ENCODE measurements at places on chromosomes 7 and 10.

DNA sequence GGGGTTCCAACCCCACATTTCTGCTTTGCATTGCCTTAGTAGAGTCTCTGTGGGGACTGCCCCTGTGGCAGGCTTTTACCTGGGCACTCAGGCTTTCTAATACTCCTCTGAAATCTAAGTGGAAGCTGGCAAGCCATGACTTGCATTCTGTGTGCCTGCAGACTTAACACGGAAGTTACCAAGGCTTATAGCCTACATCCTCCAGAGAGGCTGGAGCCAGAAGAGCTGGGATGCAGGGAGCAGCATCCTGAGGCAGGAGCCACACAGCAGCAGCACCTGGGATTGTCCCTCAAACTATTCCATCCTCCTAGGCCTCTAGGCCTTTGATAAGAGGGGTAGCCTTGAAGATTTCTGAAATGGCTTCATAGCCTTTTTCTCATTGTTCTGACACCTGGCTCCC lies 22.1 kb upstream of the ABCC2 start:
- DNase-seq, result no peak

DNA sequence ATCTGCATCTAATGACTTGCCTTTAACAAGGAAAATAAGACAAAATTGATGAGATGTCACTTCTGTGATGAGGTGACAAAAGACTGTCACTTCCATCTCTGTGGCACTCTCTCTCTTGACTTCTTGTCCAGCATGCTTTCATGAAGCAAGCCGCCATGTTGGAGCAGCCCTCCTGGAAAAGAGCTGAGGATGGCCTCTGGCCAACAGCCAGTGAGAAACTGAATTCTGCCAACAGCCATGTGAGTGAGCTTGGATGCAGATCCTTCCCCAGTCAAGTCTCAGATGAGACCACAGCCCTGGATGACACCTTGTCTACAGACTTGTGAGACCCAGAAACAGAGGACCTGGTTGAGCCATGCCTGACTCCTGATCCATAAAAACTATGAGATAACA lies 412.6 kb upstream of the SHH start:
- no peak for DNase-seq

DNA sequence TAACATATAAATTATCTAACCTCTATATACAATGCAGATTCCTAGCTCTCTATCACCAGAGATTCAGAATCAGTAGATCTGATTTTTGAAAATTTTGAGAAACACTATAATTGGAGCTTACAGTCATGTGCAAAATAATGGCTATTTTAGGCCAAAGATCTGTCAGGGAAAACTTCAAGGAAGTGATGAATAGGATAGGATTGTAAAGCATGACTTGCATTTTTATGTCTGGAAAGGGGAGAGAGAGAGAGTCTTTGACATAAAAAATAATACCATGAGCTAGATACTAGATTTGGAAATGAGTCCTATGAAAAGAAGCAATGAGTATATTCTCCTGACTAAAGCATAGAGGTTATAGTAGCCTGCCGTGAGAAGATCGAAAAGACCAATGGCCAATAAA lies 181.1 kb downstream of the SDHAF3 start:
- no peak for DNase-seq

DNA sequence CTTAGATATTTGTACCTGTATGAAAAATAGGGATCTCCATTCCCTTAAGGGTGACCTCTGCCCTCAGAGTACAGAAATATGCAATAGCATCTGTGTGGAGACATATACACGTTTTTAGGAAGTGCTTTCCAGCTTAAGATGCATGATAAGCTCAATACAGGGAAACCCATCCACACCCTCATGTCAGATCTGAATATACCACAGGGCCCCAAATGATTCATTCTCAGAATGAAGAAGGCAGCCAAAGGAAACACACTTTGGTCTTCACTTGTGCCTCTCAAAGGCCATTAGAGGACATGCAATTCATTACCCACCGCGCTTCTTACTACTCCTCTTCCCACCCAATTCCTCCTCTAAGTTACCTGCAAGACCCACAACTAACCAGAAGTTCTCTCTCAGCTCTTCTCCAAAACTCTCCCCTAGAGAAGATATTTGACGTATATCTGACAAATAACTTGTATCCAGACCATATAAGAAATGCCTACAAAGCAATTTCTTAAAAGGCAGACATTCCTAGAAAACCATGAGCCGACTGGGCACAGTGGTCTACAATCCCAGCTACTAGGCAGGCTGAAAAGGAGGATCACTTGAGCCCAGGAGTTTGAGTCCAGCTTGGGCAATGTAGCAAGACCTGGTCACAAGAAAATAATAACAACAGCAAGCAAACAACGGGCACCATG lies 103.0 kb downstream of the OAT start:
- no peak for DNase-seq

- no peak for DNase-seq
These were observed 370.8 kb upstream of the LRRTM3 start for GRCh38 chr10:66555061-66555460.

- no peak for DNase-seq
These were observed 66.8 kb upstream of the SEPHS1 start for GRCh38 chr10:13414855-13415254.

GRCh38 chr10:56028298-56029132 lies 332.5 kb downstream of the ZWINT start:
- DNase-seq, result no peak

DNA sequence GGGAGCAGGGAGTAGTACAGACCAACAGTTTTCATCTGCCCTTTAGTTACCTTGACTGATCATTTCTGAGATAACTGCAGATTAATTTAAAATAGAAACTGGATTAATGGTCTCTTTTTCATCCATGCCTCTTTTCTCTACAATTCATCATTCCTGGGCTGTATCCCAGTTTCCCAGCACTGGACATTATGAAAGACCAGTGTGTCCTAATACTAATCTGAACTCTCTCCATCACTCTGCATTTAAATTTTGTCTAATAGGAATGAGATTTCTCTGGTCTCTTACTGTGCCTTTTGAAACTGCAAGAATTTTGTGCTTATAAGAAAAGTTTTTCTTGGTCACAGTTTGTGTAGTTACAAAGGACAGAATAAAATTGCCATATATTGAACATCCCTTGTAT lies 12.7 kb downstream of the PLEKHA8 start:
- no peak for DNase-seq

DNA sequence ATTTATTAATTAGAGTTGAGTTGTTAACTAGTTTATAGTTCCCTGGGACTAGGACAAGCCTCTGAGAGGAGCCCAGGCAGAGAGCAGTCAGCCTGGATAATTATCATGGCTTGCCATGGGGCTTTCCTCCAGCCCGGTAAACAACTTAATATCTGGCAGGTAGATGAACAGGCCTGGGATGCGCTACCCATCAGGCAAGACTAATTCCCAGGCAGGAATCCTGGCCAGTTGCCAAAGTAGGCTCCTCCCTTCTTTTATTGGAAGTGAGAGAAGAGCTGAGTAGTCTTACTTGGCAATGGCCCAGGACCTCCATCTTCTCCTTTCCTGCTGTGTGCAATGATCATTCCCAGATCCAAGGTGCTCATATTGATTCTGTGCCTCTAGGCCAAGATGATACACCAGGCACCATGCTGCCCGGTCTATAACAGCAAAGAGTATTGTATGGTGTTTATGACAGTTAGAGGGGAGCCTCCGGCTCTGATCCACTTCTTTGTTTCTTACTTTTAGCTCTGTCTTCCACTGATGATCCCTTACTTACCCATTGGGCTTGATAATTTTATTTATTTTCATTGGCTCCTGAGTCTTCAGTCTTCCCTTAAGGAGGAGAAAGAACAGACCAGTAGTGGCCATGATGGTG lies 408.7 kb downstream of the REEP3 start:
- DNase-seq, result no peak

DNA sequence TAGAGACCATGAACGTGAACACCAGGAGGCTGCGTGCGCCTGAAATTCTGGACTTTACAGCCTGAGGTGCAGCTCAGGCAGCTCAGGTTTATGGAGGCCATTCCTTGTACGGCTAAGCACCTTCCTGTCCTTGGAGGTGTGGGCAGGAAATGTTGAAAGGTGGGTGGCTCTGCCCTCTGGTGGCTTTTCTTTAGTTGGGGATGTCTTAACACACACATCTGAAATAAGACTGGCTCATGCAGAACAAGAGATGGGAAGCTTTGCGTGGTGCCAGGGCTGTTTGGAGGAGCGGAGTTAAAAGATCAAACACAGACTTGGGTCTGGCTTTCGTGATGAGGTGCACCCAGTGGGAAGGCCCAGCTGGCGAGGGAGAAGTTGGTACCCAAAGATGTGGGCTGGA lies 64.1 kb downstream of the DOCK1 start:
- DNase-seq, result no peak

DNA sequence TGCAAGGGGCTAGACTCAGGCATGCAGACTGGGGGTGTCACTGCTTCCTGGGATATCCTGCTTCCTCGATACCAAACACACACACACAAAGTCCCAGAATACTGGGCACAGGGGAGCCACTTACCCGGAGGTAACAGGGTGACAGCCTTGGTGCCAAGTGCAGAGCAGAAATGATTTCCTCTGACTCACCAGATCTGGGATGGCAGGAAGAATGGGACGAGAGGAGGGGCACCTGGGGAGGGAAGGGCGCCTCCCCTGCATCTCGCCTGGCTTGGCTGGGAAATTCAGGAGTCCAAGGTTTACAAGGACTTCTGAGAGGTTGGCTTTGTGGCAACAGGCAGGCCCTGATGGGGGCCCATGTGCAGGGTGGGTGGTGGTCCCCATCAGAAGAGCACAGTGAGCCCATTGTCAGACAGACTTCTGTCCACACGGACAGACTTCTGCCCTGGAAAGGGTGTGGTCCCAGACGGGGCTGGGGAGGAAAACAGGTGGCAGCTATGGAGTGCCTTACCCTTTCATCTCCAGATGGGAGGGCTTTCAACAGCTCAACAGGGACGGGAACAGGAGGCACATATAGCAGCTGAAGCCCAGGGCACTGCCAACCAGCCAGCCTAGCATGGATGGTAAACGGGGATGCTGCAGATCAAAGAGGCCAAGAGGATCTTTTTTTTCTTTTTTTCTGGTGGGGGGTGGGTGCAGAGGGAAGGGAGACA lies 9.7 kb upstream of the CCL24 start:
- no peak for DNase-seq

GRCh38 chr10:14382022-14382421 lies 51.3 kb upstream of the FRMD4A start:
- DNase-seq, result no peak

GRCh38 chr7:76278540-76278939 lies 23.9 kb upstream of the HSPB1 start:
- no peak for DNase-seq

Data from putamen (tissue), 1 donor.